Activated CD4-positive, alpha-beta T cell treated with anti-CD3 and anti-CD28 coated beads, Interleukin-2, Interleukin-4, amounts not matched to agents 100 ng/mL and 50 ng/mL, durations not matched to agents 16 hours and 8 hours (primary cell): ENCODE measurements at places on chromosomes 12 and 14.

- no peak for DNase-seq
These were observed 29.6 kb downstream of the IFNG start for GRCh38 chr12:68129979-68130378.

DNA sequence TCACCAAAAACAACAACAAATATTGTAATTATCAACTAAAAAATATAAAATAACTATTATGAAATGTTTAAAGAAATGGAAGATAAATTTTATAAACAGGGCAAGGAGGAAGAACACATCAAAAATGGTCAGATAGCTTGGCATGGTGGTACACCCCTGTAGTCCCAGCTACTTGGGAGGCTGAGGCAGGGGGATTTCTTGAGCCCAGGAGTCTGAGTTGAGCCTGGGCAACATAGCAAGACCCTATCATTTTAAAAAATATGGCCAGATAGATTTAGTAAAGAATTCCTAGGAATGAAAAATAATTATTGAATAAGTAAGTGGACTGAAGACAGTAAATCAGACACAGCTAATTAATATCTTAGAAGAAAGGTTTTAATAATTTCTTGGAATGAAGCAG lies 32.6 kb downstream of the ITPR2 start:
- no peak for DNase-seq

GRCh38 chr14:61718039-61718438 lies 22.7 kb downstream of the HIF1A start:
- no peak for DNase-seq

DNA sequence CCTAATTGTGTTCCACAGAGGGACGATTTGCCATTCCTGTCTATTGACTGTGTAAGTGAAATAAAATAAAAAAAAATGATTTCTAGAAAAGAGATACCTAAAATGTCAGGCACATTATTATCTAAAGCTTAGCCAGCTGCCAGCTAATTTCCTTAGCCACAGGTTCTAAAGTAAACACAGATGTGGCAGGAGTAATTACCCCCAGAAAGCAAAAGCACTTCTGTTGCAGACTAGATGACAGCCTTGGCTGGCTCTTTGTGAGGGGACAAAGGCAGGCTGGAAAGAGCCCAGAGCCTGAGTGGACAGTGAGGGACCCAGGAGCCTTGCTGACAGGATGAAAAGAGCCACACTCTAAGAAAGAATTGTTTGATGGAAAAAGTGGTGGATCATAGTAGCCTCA lies 418.1 kb downstream of the LRIG3 start:
- DNase-seq, result no peak

- no peak for DNase-seq
These were observed 46.9 kb upstream of the FRS2 start for GRCh38 chr12:69423037-69423905.
